ENCODE measurements at places on chromosomes 5 and 9. TPM values are rescaled to one million over a fixed set of nuclear protein-coding genes. Genes with fewer than 3 reads are reported as not detected.

ADAMTS12 gene
- total RNA-seq: not detected

TMEM215 gene
- not detected for total RNA-seq

EQTN gene
- not detected for total RNA-seq

- H3K27me3 ChIP-seq: no peaks in the 10 kb centered on the region
- H3K4me1 ChIP-seq: no peaks in the 10 kb centered on the region
- no peak overlapping the region for H3K27ac ChIP-seq
- no peaks in the 10 kb centered on the region for H3K36me3 ChIP-seq
- H3K4me3 ChIP-seq: no peak overlapping the region
- no peak for DNase-seq
Observed at GRCh38 chr9:131888923-131889322, 149.0 kb upstream of the RAPGEF1 start.

- no peak overlapping the region for H3K4me3 ChIP-seq
- no peaks in the 10 kb centered on the region for H3K27me3 ChIP-seq
- no peaks in the 10 kb centered on the region for H3K4me1 ChIP-seq
- no peak overlapping the region for H3K27ac ChIP-seq
- no peak for DNase-seq
- H3K36me3 ChIP-seq: no peaks in the 10 kb centered on the region
Observed at GRCh38 chr5:16050414-16050813, 129.2 kb downstream of the MARCHF11 start.

- H3K4me1 ChIP-seq: no peaks in the 10 kb centered on the region
- peaks cover 3% of the 10 kb centered on the region for H3K27me3 ChIP-seq
- H3K36me3 ChIP-seq: no peaks in the 10 kb centered on the region
- H3K4me3 ChIP-seq: no peak overlapping the region
Observed at GRCh38 chr5:10457682-10458574, 16.2 kb downstream of the ROPN1L start.

GRCh38 chr5:133240425-133241091, 188.7 kb downstream of the HSPA4 start:
- no peak overlapping the region for H3K4me3 ChIP-seq
- peaks cover 11% of the 10 kb centered on the region for H3K4me1 ChIP-seq
- DNase-seq: no peak
- no peak overlapping the region for H3K27ac ChIP-seq
- H3K27me3 ChIP-seq: peaks cover 19% of the 10 kb centered on the region
- H3K36me3 ChIP-seq: no peaks in the 10 kb centered on the region

- no peak for DNase-seq
- no peak overlapping the region for H3K27ac ChIP-seq
- H3K36me3 ChIP-seq: no peaks in the 10 kb centered on the region
- no peaks in the 10 kb centered on the region for H3K27me3 ChIP-seq
- no peak overlapping the region for H3K4me3 ChIP-seq
- H3K4me1 ChIP-seq: no peaks in the 10 kb centered on the region
Observed at GRCh38 chr5:58258984-58259684, 200.8 kb downstream of the PLK2 start.

DNA sequence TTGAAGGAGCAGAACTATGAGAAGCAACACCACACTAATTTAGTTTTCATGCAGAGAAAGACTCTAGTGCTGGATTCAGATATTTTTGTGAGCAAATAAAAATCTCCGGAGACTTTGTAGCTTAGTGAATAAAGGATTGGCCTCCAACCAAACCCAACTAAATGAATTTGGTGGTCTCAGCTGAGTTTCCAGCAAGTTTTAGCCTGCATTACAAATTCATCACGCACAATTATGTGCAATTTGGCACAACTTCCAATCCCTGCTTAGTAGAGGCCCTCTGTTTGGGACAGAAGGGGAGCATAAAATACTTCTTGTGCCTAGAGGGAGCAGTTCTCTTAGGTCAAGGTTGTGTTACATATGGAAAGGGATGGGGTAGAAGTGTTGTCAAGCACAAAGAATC, 112.3 kb upstream of the ADAMTSL1 start:
- H3K27ac ChIP-seq: no peak overlapping the region
- H3K36me3 ChIP-seq: no peaks in the 10 kb centered on the region
- no peaks in the 10 kb centered on the region for H3K27me3 ChIP-seq
- H3K4me3 ChIP-seq: no peak overlapping the region
- DNase-seq: no peak

DNA sequence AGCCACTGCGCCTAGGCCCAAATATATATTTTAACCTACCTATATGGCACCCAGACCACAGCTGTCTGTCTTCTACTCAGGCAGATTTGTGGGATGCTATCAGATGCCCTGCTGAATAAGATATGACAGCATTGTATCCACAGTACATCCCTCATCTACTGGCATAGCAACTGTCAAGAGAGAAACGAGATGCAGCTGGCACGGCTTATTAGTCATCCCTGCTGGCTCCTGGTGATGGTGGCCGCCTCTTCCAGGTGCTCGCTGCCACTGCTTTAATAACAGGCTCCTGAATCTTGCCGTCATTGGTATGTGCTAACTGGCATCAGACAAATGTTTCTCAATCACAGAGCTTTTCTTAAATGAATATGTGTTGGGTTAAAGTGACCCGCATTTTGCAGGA, 34.0 kb downstream of the B4GALT1 start:
- peaks cover 13% of the 10 kb centered on the region for H3K36me3 ChIP-seq
- H3K27me3 ChIP-seq: no peaks in the 10 kb centered on the region
- no peak overlapping the region for H3K4me3 ChIP-seq
- peaks cover 14% of the 10 kb centered on the region for H3K4me1 ChIP-seq
- DNase-seq: no peak

- no peaks in the 10 kb centered on the region for H3K4me1 ChIP-seq
- H3K27ac ChIP-seq: no peak overlapping the region
- H3K36me3 ChIP-seq: no peaks in the 10 kb centered on the region
- no peak overlapping the region for H3K4me3 ChIP-seq
- H3K27me3 ChIP-seq: no peaks in the 10 kb centered on the region
- DNase-seq: no peak
Observed at GRCh38 chr9:113446323-113446740, 17.2 kb upstream of the RGS3 start.

- H3K36me3 ChIP-seq: no peaks in the 10 kb centered on the region
- H3K27ac ChIP-seq: no peak overlapping the region
- H3K4me1 ChIP-seq: no peaks in the 10 kb centered on the region
- H3K4me3 ChIP-seq: no peak overlapping the region
Observed at GRCh38 chr5:61354199-61354598, 22.1 kb downstream of the ZSWIM6 start.

DNA sequence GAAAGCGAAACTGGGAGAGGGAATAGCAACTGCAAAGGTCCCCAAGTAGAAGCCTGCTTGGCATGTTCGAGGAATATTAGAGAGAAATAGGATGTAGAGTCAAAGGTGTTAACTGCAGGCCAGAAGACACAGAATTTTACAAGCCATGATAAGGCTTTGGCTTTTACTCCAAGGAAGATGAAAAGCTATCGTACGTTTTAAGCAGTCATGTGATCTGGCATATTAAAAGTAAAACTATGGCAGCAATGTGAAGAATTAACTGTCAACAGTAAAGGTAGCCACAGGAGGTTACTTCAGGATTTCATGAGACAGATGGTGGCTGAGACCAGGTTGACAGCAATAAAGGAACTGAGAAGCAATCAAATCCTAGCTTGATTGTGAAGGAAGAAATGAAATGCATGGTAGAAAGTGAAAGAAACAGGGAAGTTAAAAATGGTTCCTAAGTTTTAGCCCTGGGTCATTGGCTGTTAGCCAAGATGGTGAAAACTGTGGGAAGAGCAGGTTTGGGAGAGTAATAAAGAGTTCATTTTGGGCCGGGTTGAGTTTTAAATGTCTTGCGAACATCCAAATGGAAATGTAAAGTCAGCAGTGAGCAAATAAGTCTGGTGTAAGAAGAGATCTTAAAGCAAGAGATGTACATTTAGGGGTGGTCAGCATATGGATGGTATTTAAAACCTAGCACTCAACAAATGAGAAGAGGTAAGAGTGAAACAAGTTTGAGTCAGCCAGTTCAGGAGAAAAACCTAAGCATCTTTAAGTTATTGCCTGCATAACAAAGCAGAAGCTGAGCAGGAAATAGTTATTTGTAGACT, 20.3 kb upstream of the TTC33 start:
- no peaks in the 10 kb centered on the region for H3K4me1 ChIP-seq
- peaks cover 7% of the 10 kb centered on the region for H3K36me3 ChIP-seq
- H3K27ac ChIP-seq: no peak overlapping the region
- H3K4me3 ChIP-seq: no peak overlapping the region

Data from T-cell (primary cell).